ENCODE measurements at places on chromosomes 2 and 18.

DNA sequence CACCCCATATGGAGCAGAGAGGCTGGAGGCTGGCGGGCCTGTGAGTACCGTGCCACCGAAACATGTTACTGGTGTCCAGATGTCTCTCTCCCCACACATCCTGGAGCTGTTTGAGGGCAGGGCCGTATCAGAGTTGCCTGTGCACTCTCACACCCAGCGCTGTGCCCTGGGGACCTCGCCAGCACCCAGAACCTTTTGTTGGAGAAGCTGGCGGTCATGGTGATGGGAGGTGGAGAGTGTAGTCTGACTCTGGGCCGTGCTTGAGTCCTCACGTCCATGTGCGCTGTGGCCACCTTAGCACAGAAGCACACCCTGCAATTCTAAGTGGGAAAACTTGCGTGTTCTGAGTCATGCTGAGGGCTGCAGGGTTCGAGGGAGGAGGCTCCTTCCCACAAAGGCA is 259.2 kb downstream of the NDUFA10 start:
- no peak for DNase-seq

DNA sequence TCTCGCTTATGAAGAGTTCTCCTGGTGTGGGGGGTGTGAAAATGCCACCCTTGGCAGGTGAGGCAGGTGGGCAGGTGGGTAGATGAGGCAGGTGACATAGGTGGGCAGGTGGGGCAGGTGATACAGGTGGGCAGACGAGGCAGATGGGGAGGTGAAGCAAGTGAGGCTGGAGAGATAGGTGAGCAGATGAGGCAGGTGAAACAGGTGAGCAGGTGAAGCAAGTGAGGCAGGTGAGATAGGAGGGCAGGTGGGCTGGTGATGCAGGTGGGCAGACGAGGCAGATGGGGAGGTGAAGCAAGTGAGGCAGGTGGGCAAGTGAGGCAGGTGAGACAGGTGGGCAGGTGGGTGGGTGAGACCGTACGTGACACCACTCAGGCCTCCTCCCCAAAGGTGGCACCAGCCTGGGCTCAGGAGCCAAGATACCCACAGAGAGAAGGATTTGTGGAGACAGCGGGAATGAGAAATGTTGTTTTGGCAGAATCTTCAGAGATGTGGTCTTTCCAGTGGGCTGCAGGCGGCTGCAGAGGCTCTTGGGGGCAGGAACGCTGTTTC is 232.3 kb upstream of the MYT1L start:
- DNase-seq = no peak

- DNase-seq = no peak
These were observed 152.4 kb downstream of the TDRD15 start for GRCh38 chr2:21276163-21276562.

- DNase-seq = no peak
These were observed 70.5 kb downstream of the GFPT1 start for GRCh38 chr2:69316550-69316949.

DNA sequence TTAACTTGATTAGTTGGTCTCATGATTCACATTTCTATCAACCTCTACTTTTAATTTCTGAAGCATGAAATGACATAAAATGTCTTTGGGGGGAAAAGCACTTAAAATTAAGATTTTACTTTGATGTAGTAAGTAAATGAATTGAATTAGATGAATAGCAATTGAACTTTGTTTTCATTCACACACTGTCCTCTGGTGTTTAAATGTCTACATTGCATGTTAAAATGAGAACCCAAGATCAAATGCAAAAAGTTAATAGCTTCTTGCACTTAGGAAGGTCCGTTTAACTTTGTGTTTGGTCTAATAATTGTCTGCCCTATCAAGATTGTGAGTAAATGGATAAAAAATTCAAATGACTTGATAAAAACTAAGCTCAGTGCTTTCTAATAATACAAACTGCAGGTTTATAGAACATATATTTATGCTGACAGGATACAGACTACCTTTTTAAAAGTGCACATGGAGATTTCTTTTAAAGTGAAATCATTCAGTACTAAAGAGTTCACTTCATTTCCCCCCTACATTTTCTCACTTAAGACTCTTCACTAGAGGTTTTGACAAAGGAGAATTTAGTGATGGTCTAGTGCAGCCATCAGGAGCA is 156.2 kb upstream of the NABP1 start:
- peak; percentile 26 for DNase-seq

DNA sequence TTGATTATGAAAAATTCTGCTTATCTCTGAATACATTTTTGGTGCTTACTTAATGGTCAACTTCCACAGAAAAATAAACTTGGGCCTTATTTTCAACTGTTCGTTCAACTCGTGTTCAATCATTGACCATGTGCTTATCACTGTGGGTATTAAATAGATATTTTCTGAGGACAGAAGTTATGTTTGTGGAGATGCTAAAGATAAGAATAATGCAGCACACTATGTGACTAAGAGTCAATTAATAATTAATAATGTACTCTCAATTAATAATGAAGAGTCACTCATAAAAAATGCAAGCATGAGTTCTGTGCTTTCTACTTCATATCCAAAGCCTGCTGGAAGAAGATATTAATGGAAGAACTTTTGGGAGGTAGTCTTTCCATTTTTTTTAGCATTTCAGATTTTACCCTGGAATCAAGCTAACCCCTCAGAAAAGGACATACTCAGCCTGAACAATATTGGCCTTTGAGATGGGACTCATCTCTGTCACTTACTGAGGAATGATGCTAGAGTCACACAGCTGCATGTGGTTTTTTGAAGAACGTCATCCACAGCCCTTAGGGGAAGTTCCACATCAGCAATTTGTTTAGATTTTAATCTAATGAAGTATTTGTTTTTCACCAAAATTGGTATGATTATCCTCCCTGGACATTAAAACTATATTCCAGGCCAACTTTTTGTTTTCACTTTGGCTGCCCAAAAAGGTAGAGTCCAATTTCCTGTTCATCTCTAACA is 191.9 kb upstream of the CRIM1 start:
- no peak for DNase-seq

DNA sequence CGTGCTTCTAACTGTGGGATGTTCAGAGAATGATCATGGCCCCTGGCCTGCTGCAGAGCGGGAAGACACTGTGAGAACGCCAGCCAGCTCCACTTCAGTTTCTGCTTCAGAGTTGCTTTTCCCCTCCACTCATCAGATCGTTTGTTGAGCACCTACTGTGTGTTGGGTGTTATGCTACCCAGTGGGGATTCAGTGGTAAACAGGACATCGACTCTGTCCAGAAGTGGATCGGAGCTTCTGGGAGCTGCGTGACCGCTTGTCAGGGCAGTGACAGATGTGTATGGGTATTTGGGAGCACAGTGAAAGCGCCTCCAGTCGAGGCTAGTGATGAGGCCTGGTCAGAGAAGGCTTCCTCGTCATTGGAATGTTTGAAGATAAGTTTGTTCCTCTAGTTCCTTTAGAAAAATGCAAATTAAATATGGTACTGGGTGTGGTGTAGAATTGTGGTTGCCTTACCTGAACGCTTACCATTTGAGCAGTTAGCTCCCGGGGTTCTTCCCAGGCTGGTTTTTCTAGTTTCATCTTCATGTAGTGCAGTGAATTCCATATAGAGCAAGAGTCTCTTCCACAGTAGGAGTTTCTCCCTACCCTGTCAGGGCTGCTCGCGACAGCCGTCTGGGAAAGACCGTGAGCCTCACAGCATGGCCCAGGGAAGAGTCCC is 2.8 kb downstream of the RAB12 start:
- no peak for DNase-seq

DNA sequence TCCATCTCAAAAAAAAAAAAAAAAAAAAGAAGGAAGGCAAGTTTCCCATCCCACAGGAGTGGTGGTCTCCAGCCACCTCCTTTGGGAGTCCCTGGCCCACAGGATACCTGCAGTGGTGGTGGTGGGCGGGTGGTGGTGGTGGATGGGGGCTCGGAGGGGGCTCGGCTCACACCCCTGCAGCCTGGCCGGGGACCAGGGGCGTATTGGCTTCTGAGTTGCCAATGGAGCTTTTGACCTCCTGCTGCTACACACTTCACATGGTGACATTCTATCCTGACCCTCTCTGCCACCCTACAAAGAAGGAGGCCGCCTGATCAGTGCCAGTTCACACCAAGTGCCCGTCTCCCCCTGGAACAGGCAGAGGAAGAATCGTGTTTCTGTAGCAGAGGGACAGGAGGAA is 119.6 kb downstream of the NFATC1 start:
- no peak for DNase-seq

DNA sequence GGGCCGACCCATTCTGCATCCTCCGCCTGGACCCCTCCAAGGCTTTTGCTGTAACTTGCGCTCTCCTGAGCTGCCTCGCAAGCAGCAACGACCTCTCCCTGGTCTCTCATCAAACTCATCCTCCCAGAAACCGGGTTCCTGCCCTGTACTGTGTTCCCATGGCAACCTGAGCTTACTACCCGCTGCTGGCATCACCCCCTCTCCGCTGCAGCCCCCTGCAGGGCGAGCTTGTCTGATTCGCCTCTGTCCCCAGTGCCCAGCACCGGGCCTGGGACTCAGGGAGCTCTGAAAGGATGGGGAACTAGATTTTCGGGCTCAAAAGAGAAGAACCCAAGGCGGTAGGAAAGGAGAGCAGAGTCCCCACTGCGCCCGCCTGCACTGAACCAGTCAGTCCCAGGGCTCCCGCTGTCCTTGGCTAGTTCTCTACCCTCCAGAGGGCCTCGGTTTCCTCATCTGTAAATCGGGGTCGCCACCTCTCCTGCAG is 463 bp downstream of the HS1BP3 start:
- DNase-seq = no peak

GRCh38 chr18:10140461-10141282 is 226.9 kb downstream of the VAPA start:
- DNase-seq = no peak

- DNase-seq = peak; percentile 82
These were observed 47.6 kb upstream of the GPC1 start for GRCh38 chr2:240387669-240388358.

DNA sequence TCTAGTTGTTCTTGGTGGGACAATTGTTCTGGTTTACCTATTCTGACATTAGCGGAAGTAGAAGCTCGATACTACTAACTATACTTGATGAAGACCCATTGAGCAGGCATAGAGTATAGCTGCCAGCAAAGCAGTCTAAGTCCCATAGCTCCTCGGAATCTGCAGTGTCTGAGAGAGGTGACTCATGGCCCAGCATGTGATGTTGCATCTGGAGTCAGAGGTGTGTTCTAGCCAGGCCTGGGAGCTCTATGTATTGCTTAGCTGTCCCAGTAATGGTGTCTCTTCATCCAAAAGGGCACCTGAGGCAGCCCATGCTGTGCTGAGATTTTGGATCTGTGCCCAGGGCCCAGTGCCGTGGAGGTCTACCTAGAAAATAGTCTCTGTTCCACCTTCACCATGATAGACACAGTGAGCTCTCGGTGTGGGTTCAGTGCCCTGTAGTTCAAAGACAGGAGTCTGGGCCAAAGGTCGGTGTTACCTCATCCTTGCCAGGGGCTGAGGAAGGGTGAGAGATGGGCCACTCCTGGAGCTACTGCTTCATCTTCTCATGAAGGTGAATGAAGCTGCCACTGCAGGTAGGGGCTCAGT is 47.3 kb downstream of the MEX3C start:
- peak; percentile 50 for DNase-seq

GRCh38 chr2:36439084-36439483 is 83.5 kb downstream of the CRIM1 start:
- DNase-seq = no peak

DNA sequence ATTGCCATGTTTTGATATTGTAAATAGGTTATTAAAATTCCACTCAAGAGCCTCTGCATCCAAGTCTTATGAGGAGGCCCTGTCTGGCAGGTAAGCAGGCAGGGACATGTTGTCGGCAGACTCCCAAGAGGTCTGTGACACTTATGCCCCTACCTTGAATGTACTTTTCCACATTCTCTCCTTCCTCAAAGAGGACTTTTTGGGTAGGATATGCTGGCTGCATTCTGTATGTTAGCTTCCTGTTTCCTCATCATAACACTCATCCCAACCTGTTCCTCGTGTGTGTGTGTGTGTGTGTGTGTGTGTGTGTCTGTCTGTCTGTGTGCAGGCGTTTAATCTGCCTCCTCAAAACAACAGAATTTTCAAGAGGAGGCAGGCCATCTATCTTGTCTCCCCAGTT is 75.3 kb downstream of the USP40 start:
- DNase-seq = no peak

GRCh38 chr2:239722760-239723470 is 302.2 kb downstream of the NDUFA10 start:
- no peak for DNase-seq

DNA sequence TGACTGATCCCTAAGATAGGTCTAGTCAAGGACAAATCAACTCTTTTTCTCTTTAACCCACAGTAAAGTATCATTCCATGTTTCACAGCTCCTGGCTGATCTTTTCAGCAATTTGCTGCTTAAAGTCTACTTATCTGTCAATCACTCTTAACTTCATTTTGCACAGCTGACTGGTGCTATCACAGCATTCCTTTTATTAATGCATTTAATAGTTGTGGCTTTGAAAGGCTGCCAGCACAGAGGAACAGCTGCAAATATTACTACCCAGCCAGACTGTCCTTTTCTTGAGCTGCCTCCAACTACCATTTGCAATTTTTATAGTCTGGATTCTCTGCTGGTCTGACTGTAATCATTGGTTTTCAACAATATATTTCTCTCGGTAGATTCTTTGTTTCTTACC is 303.5 kb downstream of the STK39 start:
- DNase-seq = no peak

DNA sequence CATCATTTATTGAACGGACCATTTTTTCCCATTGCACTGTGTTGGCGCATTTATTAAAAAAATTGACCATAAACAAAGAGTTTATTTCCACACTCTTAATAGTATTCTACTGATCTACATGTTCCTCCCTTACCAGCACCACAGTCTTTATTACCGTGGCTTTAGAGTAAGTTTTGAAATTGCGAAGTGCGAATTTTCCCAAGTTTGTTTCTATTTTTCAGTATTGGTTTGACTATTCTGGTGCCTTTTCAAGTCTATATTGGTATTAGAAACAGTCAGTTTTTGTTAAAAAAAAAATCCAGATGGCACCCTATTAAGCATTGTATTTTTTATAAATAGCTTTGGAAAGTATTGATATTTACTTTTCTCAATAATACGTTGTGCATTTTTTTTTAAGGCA is 795.1 kb upstream of the HS6ST1 start:
- no peak for DNase-seq

DNA sequence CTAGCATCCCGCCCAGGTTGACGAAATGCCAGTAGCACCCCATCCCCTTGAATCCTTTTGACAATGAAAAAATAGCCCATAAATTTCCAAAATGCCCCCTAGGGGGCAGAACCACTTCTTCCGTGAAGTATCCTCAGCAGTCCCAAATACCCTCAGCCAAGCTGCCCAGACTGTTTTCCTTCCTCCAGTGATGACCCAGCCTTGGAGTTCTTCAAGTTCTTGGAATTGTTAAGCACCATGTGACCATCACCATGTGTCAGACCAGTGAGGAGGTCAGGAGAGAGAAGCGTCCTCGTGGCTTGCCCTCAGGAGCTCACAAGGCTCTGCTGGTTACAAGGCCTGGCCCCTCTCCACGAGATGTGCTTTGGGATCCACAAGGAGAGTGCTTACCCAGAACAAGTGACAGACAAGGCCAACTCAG is 1.4 kb upstream of the SLC23A3 start:
- DNase-seq = no peak

GRCh38 chr2:23250371-23250770 is 134.6 kb upstream of the KLHL29 start:
- no peak for DNase-seq

GRCh38 chr2:218030409-218031195 is 27.8 kb upstream of the TNS1 start:
- DNase-seq = no peak

GRCh38 chr18:45342166-45342565 is 273.1 kb upstream of the SLC14A2 start:
- no peak for DNase-seq
